Stimulated activated CD4-positive, alpha-beta T cell treated with anti-CD3 and anti-CD28 coated beads, Interleukin-15, amount 100 ng/mL, for 24 hours (primary cell): ENCODE measurements at places on chromosomes 12 and 14.

GRCh38 chr14:91417983-91418386 is 365 bp upstream of the CCDC88C start:
- DNase-seq, result peak; percentile 74

DNA sequence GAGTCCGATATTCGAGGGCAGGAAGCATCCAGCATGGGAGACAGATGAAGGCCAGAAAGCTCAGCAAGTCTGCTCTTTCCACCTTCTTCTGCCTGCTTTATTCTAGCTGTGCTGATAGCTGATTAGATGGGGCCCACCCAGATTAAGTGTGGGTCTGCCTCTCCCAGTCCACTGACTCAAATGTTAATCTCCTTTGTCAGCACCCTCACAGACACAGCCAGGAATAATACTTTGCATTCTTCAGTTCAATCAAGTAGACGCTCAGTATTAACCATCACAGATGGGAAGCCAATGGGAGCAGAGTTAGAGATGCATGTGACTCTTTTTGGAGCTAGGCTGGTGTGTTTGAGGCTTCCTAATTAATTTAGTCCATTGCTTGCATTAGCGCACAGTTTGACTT is 17.0 kb downstream of the C12orf75 start:
- DNase-seq, result no peak

GRCh38 chr14:42541535-42542001 is 934.9 kb downstream of the LRFN5 start:
- no peak for DNase-seq

DNA sequence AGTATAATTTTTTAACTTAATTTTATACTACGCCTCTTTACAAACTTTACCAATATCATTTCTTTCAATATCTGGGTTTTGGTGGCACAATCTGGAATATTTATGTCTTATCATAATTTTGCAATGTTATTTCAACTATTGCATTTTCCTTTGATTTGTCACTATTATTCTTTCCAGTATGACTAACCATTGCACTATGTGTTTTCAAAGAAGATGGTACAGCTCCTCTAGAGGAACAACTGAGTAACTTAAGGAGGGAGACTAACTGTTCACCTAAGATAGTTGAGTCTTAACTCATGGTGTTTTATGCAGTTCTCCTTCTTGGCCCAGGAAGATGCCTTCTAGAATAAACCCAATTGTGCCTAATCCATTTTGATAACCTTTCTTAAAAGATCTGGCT is 60.5 kb upstream of the KIF21A start:
- no peak for DNase-seq

DNA sequence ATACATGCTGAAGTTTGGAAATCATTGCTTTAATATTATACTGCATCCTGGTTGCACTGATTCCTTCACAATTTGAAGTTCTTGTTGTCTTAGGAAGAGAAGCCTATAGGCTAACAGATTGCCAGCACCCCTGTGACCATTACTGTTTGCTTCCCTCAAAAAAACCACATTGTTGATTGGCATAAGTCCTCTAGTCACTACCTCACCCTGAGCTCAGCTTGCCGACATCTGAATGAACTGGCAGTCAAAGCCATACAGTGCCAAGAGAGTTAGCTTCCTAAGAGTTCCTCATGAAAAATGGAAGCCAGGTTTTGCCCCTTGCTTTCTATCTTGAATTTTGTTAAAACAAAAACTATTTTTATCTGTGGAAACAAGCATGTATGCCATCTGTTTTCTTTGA is 276.1 kb downstream of the SYT1 start:
- DNase-seq, result no peak

- peak; percentile 34 for DNase-seq
These were observed 4.3 kb upstream of the MMP19 start for GRCh38 chr12:55847033-55847432.

DNA sequence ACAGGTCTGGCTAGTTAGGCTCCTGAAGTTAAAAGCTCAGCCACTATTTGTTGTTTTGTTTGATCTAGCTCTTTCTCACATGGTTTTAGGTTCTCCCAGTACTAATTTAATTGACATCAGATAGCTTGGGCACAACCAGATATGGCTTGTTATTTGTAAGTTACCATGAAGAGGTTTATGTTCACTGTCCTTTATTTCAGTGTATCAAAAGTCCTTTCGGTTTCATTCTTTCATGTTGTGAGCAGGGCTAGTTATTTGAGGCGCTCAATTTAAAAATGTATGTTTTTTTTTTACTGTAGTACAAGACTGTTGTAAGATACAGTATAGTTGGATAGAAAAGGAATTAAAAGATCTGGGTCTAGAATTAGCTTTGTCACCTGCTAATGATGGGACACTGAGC is 7.0 kb downstream of the GPX2 start:
- DNase-seq, result no peak

DNA sequence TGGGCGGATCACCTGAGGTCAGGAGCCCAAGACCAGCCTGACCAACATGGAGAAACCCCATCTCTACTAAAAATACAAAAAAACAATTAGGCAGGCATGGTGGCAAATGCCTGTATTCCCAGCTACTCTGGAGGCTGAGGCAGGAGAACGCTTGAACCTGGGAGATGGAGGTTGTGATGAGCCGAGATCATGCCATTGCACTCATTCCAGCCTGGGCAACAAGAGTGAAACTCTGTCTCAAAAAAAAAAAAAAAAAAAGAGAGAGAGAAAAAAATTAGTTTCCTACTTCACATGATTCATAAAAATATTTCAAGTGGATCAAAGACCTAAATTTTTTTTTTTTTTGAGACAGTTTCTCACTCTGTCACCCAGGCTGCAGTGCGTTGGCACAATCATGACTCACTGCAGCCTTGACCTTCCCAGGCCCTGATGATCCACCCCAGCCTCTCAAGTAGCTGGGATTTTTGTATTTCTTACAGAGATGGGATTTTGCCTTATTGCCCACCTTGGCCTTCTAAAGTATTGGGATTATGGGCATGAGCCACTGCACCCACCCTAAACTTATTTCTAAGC is 24.9 kb downstream of the FCF1 start:
- DNase-seq, result no peak

- peak; percentile 49 for DNase-seq
These were observed 1089.1 kb downstream of the SLC6A15 start for GRCh38 chr12:83823386-83824045.

DNA sequence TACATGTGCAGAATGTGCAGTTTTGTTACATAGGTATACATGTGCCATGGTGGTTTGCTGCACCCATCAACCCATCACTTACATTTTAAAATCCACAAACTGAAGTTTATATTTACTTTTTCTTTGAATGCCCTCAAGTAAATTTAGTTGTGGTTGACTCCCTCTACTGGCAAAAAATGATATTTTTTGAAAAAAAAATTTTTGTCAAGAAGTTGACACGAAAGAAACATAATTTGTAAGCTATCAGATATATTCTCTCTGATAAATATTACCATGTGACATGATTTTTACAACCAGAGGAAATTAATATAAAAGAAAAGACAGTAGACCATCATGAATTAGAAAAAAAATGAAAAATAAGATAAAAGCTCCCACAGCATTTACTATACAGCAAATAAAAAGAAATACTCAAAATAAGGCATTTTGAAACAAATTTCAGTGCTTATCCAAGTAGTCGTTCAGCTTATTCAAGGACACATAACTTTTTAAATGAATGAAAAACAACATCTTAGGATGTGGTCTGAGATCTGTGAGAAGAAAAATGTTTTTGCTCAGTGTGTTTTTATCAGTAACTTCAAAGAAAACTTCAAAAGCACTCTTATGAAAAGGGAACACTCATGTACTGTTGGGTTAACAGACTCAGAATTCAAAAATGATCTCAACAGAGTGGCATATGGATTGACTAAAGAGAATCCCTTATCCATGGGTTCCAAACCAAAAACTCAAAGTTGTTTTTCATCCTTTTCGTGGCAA is 30.0 kb upstream of the GRIP1 start:
- DNase-seq, result no peak
